ENCODE measurements at places on chromosomes 5 and 9.

DNA sequence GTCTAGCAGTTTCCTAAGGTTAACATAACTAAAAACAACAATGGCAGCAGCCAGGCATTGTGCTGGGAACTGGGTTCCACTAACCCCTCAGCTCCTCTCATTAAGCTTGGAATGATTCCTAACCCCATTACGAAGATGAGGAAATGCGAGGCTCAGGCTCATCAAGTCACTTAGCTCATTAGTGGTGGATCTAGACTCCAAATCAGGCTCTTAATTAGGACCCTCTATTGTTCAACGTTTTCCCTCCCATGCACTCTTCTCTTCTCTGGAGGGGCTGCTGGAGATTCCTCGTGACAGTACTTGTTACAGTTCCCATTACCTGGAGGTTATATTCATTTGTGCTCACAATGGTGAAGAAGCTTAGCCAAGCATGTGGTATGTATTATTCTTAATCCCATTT lies 6.5 kb downstream of the TAS2R1 start:
- DNase-seq: no peak

GRCh38 chr5:107564931-107565372 lies 105.8 kb downstream of the EFNA5 start:
- DNase-seq: no peak

DNA sequence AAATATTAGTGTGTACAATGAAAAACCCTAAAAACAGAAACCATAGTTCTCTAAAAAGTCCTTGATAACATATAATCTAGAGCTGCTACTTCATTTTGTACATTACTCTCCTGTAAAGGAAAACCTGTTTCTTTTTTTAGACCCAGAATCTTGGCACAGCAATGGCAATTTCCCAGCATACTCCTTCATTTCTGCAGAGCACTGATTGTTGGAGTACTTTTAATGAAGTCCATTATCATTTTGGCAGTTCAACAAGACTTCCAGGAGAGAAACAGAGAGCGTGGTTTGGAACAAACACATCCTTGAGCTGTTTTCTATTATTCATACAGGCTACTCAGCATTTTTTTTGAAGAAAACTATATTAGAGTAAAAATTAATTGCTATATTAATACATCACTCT lies 22.7 kb upstream of the MROH2B start:
- no peak for DNase-seq

GRCh38 chr5:93620487-93621326 lies 37.7 kb downstream of the NR2F1 start:
- peak; percentile 68 for DNase-seq

DNA sequence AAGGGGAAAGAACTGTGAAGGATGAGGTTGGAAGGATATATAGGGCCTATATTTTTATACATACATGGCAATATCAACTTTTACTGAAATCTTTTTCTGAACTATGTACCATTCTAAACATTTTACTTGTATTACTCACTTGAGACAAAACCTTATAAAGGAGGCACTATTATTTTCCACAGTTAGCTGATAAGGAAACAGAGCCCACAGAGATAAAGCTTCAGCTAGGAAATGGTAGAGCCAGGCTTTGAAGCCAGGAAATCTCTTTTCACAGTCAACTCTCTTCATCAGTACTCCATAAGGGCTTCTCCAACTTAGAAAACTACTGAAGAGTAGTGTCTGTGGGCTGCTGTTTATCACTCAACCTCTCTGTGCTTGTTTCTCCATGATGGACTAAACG lies 613.7 kb downstream of the PRELID2 start:
- no peak for DNase-seq

DNA sequence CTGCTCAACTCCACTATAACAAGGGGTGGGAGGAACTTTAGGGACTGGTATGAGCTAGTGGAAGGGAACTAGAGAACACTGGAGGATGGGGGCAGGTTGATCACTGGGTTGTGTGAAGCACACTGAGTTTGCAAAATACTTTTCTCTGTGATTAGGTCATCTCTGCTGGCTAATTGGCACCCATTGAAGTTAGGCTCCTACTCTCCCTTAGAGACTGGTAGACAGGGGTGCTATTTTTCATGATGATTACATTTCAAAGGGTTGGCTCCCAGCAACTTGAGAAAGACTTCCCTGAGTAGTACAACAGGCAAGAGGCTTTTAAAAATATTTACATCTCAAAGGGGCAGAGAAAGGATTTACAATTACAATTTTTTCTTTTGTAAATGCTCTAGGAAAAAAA lies 50.4 kb upstream of the MTAP start:
- DNase-seq: no peak

DNA sequence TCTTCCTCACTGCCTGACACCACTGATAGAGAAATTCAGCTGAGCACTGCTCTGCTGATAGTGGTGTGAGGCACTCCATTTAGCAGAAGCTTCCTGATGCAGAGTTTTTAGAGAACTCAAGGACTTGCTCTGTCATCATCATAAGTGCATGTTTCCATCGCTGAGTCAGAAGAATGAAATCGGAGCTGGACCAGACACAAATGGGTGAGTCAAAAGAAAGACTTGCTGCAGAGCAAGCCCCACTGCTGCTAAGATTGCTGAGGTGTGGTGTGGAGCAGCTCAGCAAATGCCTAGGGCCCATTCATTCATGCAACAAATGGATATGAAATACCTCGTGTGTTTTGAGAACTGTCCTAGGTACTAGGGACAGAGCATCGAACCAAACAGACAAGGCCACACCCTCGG lies 410.2 kb upstream of the SLC30A5 start:
- no peak for DNase-seq

DNA sequence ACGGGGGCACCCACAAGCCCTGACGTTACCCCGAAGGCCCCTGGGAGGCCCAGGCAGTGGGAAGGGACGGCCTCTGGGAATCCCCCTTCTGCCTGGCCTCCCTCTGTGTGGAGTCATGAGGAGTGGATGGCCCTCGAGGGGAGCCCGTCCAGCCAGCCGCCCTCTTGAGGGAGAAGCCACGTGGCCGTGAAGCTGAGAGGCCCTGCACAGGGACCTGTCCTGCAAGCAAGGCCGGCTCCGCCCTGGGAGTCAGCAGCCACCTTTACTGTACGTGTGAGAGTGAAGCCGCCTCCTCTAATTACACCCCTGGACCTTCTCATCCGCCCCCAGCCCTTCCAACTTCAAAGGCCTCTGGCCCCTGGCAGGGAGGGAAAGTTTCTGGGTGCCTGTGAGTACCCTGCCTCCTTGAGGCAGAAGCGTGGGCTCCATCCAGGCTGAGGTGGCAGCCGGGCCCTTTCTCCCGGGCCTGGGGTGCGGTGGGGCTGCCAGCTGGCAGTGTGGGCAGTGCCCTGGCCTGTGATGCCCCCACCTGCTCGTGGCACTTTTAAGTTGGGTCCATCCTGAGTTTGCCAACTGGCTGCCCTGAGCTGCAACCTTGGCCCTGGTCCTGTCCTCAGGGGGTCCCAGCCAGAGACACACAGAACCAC lies 55.9 kb upstream of the EGFL7 start:
- no peak for DNase-seq

GRCh38 chr5:177023303-177023664 lies 788 bp downstream of the ZNF346 start:
- peak; percentile 3 for DNase-seq

DNA sequence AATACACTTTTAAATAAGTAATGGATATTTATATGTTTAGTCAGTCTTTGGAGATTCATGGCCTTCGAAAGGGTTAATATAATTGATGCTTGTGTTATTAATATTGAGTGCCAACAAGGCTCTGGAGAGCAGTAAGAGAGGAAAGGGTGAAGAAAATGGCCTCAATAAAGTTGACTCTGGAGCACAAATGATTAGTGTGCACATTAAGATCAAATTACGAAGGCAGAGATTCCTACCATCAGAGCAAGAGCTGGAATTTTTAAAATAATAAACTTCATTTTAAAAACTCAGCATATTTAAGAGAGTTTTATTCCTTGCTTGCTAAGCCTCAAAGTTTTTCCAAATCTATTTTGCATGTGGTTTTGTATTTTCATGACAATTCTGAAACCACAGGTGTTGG lies 14.8 kb downstream of the SLC44A1 start:
- no peak for DNase-seq

DNA sequence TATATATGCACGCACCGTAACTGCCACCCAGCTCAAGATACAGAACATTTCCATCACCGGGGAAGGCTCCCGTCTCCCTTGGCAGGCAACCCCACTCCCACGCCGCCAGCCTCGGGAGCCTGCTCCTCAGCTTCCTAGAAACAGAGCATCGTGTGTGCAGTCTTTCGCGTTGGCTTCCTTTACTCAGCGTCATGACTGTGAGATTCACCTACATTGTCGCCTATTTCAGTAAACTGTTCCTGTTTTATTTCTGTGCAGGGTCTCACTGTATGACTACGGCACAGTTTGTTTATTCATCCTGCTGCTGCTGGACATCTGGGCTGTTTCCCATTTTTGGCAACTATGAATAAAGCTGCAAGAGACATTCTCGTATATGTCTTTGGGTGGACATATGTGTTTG lies 90.7 kb downstream of the STK10 start:
- DNase-seq: no peak

- no peak for DNase-seq
These were observed 1.5 kb upstream of the PBX3 start for GRCh38 chr9:125745682-125746016.

DNA sequence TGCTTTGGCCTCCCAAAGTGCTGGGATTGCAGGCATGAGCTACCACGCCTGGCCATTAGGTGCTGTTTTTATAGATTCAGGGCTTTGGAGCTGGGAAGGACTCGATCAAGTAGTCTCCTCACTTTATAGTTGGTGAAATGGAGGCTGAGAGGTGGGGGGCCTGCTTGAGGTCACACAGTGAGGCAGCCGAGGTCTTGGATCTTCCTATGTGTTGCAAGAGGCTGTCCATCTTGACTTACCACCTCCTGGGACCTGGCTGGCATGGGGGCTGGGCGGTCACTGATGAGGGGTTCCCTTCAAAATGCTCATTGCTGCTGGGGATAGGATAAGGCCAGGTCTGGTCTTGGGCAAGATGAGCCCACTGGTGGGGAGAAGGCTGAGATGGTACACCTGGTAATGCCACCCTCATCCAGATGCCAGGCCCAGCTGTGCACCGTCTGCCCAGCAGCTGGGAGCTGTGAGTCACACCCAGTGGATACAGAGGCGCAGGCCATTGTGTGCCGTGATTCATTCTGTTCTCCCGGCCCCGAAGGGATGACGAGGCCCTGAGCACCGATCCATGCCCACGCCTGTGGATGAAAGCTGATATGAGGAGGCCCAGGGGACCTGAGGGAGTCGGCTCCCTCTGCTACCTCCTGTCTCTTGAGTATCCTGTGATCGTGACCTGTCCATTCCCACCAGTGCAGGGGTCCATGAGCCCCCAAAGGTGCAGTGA lies 10.5 kb upstream of the NDST1 start:
- no peak for DNase-seq

DNA sequence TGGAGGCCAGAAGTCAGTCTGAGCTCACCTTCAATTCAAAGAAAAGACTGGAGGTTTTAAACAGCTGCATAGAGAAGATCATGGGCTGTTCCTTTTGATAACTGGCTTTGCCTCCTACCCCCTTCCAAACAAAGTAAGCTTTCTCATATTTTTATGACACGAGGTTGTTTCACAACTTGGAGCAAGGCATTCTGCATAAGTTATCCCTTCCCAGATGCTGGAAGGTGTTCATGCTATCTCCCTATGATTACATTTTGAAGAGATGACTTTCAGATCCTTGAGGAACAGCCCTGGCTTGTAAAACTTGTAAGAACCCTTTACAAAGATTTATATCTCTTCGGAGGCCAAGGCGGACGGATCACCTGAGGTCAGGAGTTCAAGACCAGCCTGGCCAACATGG lies 571.9 kb upstream of the FTMT start:
- DNase-seq: no peak

GRCh38 chr5:91026466-91026865 lies 356.7 kb downstream of the ARRDC3 start:
- no peak for DNase-seq

DNA sequence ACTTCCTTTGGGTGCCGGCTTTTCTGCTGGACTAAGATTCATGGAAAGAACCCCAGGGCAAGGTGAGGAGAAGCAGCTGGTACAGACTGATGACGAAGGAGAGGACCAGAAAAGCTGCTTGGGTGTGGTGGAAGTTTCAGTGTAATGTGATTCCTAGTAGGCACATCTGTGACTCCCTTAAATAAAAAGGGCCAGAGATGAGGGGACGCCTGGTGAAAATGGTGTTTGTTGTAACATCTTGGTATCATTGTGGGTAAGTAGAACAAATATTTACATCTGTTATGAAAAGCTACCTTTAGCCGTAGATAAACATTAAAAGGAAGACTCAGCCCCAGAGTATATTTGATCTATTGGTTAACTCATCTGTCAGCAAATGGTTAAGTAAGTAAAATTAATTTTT lies 33.8 kb downstream of the OTULINL start:
- DNase-seq: no peak

DNA sequence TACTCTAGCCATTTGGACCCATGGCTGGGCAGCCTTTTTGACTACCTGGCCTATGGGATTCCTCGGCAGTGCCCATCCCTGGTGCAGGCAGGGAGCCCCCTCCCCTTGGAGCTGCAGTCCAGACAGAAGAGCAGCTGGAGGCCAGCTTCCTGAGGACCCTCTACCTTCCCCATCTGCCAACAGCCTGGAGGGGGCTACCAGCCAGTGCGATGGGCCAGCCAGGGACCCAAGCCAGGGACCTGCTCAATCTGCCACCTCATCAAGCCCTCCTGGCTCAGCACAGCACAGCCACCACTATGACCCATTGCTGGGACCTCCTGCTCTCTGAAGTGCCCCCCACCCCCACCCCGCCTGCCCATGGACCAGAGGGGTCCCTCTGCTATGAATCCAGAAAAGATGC lies 22.6 kb upstream of the TDRD7 start:
- no peak for DNase-seq

- no peak for DNase-seq
These were observed 605.1 kb upstream of the DAB2 start for GRCh38 chr5:40029711-40030495.

DNA sequence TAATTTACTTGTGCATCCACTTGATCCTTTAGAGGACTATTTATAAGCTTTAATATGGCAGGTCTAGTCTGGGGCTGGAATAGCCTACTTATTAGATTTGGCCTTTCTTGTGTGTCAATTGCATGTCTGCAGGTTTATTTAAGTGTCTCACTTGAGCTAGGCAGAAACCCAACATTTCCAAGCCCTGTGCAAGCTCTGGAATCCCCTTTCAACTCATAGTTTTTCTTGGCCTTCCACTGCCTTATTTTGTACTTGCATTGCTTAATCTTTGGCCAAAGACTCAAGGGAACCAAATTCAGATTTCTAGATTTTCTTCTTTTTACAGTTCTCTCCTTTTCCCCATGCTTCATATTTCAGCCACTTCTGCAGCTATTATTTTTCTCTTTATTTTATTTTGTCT lies 102.4 kb upstream of the RFX3 start:
- DNase-seq: no peak

- no peak for DNase-seq
These were observed 583.4 kb downstream of the ACTL7B start for GRCh38 chr9:108272349-108272899.

GRCh38 chr9:125826850-125827249 lies 79.7 kb downstream of the PBX3 start:
- no peak for DNase-seq

- DNase-seq: no peak
These were observed 159.4 kb downstream of the PIK3R1 start for GRCh38 chr5:68374796-68375518.

GRCh38 chr5:86709157-86709881 lies 91.6 kb downstream of the COX7C start:
- no peak for DNase-seq

All from central memory CD4-positive, alpha-beta T cell (primary cell).